Activated CD4-positive, alpha-beta T cell treated with anti-CD3 and anti-CD28 coated beads for 1 hour (primary cell): ENCODE measurements at places on chromosomes 13 and 19.

DNA sequence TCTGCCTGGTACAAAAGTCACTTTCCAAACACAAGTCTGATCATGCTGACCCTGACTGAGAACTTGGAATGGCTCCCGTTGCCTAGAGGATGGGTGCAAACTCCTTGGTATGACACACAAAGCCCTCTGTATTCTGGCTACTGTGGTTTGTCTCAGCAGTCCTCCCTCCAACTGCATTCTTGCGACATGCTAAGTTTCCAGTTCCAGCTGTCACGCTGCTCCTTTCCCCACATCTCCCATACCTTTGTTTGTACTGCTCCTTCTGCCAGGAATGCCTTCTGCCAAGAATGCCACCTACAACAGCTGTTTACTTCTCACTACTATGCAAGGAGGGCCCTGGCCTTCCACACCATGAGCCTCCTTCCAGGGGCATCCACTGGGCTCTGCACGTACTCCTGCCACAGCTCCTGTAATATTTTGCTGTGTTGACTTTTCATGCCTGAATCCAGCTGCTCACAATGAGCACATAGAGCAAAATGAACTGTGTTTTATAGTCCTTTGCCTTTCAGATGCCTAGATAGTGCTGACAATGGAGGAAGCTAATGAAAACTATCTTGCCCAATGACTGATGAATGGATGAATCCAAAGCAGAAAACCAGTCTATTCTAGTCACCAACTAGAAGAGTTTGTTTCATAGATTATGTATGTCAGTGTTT lies 543.7 kb downstream of the EFNB2 start:
- no peak for DNase-seq

DNA sequence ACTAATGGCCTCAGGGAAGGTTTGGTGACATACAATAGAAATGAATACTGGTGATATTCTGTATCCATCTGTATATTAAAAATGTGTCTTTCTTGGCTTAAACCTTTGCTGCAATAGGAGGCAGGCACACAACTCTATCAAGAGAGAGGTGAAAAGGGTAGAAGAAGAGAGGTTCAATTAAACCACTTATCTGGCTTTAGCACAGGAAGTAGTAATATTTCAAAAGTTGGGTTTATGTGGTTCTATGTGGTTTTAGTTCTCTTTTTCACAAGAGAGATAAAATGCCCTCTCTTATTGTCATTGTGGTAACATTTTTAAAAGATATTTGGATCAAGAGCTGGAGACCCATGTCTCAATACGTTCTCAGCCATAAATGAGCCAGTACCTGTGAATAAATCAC lies 146.2 kb upstream of the FNDC3A start:
- no peak for DNase-seq

GRCh38 chr19:4396949-4397783 lies 3.2 kb downstream of the SH3GL1 start:
- no peak for DNase-seq

DNA sequence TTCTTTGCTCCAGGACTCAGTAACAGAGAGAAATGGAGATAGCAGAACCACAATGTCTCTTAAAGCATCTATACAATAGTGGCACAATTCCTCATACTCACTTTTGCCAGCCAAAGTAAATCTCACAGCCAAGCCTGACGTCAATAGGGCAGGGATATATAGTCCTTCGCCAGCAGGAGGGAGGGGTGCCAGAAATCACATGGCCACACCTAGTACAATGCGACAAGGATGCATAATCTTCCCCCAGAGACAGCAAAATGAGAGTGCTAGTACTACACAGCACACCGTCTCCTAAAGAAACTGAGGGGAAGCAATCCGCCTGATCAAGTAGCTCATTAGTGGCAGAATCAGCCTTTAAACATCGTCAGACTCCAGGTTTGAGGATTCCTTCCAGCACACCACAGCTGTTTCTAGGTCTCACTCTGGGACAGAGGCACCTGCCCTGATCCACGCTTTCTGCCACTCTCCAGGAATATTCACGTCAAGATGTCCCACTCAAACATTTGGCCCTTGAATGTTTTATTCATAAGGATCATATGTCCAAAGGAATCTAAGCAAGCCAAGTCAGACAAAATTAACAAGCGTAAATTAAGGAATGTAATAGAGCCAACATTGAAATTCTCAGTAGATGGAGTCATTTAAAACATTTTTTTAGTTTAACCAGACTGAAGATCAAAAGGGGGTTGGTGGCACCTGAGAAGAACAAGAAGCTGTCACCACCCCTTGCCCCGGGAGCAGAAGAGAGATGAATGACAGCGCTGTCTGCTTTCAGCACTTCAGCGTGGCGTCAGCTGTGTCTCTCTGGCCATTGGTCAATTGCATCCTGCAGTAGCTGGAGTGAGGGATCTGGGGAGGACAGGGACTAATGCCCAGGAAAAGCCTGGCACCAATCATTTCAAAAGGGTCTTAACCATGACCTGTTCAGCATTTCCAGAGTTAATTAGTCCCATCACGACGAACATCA lies 63.5 kb upstream of the SERP2 start:
- no peak for DNase-seq

DNA sequence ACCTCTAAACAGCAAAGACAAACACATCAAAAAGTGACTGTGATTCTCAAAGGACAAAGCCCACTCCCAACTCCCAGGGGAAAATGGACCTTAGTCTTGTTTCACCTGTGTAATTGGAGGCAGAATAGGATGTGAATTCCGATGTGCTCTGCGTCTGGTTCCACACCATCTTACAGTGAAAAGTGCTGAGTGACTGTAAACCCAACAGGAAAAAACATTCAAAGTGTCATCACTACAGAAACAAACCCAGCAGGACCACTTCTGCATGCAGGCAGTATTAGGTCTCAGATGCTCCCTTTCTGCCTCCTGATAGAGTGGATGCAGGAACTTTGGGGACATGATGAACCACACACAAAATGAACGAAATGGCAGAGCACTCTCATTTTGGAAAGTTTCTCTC lies 6.5 kb downstream of the UQCRFS1 start:
- DNase-seq = no peak

DNA sequence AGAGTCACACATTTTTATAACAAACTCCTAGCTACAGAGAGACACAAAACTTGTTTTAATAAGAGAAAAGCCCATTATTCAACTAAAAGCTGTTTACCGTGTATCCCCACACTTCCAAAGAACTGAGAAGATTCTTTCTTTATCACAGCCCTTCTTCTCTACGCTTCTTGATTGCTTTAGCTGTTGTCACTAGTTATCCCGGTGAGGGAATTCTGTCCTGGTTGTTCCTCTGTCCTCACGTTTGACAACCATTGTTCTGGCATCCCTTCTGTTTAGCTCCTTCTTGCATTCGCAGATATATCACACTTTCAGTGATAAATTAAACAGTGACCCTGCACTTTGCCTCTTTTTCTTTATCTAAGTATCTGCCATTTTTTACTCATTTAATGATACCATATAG lies 1035.1 kb upstream of the PCDH20 start:
- no peak for DNase-seq

- no peak for DNase-seq
Measured at GRCh38 chr19:38070573-38070972, 153.4 kb downstream of the DPF1 start.

DNA sequence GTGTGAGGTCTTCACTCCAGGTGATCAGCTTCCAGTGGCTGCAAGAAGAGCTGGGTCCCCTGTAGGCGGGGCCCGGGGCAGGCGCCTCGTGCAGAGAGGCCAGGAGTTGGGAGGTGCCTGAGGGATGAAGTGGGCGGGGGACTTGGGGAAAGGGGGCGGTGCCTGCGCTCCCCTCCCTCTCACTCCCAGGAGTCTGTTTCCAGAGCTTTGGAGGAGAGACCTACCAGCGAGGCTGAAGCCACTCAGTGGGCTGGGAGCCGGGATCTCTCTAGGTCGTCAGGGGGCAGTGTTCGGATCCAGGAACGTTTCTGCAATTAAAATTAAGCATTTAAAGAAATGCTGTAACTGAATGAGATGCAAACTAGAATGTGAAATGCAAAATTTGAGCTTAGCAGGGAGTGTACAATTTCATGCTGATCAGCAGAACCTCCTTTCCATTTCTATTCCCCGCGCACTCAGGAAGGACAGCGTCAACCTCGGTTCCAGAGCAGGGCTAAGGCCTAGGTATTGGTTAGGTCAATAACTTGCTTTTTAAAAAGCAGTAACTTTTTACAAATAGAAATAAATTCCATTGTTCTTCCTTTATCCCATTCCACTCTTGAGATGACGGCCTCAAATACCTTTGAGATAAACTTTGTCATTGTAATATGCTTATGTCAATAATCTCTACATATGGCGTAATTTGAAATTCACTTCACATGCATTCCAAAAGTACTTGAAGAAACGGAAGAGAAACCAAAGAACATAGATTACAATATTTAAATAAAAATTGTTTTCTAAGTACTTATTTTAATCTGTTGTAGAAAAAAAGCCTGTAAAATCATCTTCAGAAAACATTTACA lies 11.6 kb downstream of the ZNF160 start:
- DNase-seq = no peak
